NCI-H2081 treated with DMSO at 0.1 percent for 48 hours (cell line): ENCODE measurements at places on chromosomes 11 and 22.
A peak's percentile ranks its signal among the peaks of the same experiment; 100 is the strongest.

DNA sequence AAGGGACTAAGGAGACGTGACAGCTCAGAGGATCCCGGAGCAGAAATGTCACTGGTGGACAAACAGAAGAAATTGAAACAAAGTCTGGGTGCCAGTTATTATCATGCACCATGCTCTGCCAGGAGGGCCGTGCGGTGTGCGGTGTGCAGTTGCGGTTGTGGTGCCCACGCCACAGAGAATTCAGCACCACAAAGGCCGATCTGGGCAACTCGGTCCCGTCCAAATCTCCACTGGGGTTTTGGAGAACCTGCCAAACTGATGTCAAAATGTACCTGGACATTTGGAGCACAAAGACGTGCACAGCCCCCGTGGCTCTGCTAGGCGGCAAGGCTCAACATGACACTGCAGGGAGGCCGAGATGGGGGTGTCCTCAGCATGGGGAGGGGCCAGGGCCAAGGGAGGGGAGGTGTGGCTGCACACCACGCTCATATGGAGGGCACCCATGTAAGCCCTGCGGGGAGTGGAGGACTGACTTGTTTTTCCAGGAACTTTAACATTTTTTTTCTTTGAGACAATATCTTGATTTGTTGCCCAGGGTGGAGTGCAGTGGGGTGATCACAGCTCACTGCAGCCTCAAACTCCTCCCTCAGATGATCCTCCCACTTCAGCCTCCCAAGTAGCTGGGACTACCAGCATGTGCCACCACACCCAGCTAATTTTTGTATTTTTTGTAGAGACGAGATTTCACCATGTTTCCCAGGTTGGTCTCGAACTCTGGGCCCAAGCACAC is 39.4 kb downstream of the GNB1L start:
- DNase-seq: no peak

- no peak for DNase-seq
Observed at GRCh38 chr11:117710211-117710610, 86.8 kb downstream of the DSCAML1 start.

DNA sequence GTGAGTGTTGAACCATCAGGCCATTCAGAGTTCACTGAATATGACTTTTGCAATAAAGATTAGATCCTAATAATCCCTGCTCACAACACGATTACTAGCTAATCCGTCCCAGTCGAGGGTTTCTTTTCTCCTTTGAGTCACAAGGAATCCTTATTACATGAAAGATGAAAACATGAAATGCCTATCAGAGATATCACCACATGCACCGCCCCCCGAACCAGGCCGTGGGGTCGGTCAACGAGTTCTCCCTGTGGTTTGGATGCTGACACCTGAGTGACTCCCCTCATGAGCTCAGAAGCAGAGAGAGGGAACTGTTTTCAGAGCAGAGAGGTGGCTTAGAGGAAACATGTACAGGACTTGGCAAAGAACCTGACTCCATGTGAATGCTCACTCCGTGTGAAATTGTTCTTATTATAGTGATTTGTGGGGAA is 263.3 kb downstream of the ETS1 start:
- DNase-seq: no peak

GRCh38 chr22:23218053-23218866 is 38.0 kb downstream of the BCR start:
- no peak for DNase-seq

DNA sequence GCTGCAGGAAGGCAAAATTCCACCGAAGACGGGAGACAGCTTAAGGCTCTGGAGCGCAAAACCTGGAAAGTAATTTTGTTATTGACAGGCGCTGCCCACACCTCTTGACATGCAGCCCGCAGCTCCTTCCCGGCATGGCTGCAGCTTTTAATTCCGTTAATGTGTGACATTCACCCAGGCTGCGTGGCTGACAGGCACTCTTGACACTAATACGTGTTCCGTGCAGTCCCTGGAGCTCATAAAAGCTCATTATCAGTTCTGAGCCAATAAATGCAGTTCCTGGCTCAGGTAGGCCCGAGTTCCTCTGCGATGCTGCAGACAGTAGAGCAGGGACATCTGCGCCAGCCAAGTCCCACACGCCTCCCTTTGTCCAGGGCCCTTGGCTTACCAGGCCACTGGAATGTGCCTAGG is 34.8 kb downstream of the TSPAN18 start:
- no peak for DNase-seq

- no peak for DNase-seq
Observed at GRCh38 chr11:126061707-126062678, 673 bp downstream of the CDON start.

DNA sequence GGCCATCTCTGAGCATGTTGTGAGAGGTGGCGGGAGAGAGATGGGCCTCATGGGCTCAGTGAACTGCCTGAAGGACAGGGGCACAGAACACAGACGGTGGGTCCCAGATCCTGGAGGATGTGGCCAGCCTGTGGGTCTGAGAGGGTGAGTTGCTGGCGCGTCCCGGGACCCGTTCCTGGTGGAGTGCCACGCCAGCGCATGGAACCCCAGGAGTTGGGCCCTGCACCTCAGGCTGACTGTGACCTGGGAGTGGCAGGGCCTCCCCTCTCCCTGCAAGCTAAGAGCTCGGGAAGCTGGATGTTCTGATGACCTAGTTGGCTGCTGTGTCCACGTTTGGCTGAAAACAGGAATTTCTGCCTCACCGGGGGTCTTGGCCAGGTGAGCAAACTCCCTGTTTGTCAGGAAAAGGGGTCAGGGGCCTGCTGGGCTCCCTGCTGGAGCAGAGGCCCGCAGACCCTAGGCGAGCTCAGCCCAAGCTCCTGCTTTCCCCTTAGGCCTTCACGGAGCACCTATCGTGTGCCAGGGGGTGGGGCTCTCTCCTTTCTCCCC is 15.0 kb downstream of the LRRC32 start:
- no peak for DNase-seq

- no peak for DNase-seq
Observed at GRCh38 chr11:123033895-123034294, 28.0 kb downstream of the HSPA8 start.

DNA sequence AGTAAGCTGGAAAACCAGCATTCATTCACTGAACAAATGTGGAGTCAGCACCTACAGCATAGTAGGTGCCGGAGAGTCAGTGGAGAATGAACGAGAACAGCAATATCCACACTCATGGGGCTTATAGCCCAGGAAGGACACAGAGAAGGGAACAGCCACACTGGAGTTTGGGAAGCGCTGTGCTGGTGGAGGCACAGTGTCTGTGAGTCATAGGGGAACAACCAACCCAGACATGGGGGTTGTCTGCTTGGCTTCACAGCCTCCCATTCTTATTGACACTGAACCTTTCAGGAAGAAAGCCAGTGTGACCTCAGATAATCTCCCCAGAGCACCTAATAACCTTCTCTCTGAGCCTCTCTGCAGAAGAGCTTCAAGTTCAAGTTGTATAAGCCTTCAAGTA is 56.6 kb upstream of the UBASH3B start:
- DNase-seq: no peak

DNA sequence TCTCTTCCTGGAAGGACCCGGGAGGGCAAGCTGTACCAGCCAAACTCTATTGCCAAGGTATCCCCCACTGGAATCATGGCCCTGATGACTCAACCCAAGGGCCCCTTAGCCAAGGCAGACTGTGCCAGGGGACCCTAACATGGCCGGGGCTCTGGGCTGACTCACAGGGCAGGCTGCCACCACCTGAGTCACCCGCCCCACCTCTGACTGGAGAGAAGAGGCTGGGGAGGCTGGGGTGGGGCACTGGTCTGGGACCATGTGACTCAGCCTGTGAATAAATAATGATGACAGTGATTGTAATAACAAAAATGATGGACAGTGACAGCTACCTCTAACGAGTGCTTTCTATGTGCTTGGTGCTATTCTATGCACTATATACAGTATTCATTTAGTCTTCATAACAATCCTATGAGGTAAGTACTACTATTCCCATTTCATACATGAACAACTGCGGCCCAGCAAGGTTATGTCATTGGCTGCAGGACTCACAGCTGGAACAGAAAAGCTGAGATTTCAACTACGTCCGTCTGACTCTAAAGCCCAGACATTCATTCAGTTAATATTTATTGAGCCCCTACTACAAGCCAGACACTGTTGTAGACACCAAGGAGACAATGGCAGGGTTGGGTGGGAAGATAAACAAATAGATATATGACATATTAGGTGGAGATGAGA is 84.2 kb downstream of the FBXO7 start:
- DNase-seq: no peak

GRCh38 chr11:87063982-87064381 is 26.2 kb downstream of the TMEM135 start:
- DNase-seq: no peak

DNA sequence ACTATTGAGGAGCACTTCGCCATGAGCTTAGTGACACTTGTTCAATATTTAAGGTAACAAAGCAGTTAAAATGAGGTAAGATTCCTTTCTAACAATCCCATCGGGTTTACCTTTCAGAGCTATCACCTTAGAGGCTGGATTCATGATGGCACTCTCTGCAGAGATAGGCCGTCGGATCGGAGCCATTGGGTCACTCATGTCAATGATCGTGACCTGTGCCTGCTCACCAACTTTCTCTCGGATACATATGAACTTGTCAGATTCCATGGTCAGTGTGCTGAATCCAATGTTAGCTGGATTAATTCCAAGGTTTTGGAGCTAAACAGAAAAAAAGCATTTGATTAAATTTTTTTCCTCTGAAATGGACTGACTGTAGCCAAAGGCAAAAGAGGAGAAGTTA is 16.0 kb downstream of the CLTCL1 start:
- no peak for DNase-seq

DNA sequence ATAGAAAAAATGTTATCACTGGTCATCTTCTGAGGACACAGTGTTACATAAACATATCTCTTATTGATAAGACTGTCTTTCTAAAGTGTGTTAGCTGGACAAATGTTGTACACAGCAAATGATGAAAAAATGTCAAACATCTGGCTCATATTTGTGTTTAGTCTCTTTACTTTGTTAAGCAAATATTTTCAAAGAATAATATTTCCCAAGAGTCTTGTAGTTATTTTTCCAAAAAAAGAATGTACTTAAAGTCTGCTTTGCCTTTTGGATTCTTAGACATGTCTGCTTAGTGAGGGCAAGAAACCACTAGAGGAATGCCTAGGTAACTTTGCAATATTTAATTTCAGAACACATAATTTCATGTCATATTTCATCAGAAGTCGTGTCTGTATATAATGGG is 23.9 kb upstream of the CCDC179 start:
- DNase-seq: no peak

GRCh38 chr11:91922846-91923245 is 301.8 kb upstream of the FAT3 start:
- no peak for DNase-seq

DNA sequence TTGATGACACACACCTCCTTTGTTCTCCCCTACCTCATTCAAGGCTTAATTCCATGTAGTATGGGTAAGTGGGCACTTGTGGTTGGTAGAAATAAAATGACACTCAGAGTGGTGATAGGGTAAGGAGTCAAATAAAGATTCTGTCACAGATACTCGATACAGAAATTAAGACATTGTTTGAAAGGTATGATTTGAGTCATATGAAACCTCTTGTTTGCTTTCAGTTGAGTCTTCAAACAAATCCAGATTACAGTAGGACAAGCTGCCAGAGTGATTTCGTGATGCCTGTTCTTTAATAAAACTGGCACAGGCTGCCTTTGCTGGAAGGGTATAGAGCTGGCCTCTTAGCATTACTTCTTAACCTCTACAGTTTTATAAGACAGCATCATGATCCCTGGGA is 182.4 kb downstream of the SPON1 start:
- no peak for DNase-seq

GRCh38 chr11:112219476-112220232 is 6.6 kb upstream of the PTS start:
- DNase-seq: peak; percentile 48

DNA sequence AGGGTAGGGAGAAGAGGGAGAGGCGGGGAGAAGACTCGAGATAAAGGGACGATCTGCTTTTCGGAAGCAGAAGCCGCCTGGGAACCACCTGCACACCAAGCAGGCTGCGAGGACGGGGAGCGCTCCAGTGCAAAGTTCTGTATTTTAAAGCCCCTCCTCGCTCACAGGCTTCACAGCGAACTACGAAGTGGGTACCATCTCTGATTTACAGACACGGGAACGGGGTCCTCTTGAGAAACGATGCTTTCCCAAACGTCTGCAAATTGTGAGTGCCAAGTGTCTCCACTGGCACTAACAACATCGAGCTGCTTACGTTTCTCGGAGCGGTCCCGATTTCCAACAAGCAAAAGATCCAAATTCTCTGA is 700 bp upstream of the STX3 start:
- no peak for DNase-seq
